ENCODE measurements at places on chromosomes 1 and 21.

- no peak overlapping the region for H3K4me3 ChIP-seq
- no peak overlapping the region for H3K27ac ChIP-seq
- no peaks in the 10 kb centered on the region for H3K27me3 ChIP-seq
These were observed 224.7 kb upstream of the GJB5 start for GRCh38 chr1:34529935-34530859.

DNA sequence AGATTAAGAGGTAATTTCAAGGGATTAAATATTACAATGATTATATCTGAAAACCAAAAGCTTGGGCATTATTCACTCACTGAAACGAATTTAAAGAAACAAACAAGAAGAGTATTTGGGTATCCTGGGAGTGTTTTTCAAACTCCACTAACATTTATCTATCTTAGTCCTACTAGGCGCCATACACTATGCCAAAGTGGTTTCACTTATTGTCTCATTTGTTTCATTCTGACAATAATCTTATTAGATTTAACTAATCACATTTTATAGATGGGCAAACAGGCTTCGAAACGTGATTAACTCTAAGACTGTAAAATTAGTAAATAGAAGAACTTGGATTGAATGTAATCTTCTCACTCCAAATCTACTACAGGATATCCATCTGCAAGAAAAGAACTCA lies 25.4 kb downstream of the ASH1L start:
- no peaks in the 10 kb centered on the region for H3K36me3 ChIP-seq
- no peaks in the 10 kb centered on the region for H3K27me3 ChIP-seq
- DNase-seq, result no peak
- H3K4me1 ChIP-seq, result peaks cover 45% of the 10 kb centered on the region
- no peak overlapping the region for H3K27ac ChIP-seq

- no peaks in the 10 kb centered on the region for H3K4me1 ChIP-seq
- no peaks in the 10 kb centered on the region for H3K36me3 ChIP-seq
- H3K4me3 ChIP-seq, result no peak overlapping the region
- no peak for DNase-seq
These were observed 425 bp downstream of the DDR2 start for GRCh38 chr1:162632698-162633080.

DNA sequence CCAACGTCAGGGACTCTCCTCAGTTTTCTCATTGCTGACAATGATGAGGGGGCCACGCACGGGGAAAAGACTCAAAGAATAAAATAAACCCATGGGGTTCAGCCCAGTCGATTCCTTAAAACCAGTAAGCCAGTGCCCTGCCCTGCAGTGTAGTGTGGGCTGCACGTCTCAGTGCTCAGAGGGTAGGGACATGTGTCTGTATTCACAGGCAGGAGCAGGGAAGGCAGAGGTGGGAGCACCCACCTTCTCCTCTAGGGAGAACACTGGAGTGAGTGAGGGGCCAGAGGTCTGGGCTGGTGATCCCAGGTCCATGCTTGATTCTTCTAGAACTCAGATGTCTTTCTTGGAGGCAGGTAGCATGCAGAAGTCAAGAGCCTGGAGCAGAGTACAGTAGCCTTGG lies 303.6 kb downstream of the MATN1 start:
- no peak overlapping the region for H3K27ac ChIP-seq
- H3K27me3 ChIP-seq, result no peaks in the 10 kb centered on the region
- no peaks in the 10 kb centered on the region for H3K4me1 ChIP-seq
- no peak overlapping the region for H3K4me3 ChIP-seq

DNA sequence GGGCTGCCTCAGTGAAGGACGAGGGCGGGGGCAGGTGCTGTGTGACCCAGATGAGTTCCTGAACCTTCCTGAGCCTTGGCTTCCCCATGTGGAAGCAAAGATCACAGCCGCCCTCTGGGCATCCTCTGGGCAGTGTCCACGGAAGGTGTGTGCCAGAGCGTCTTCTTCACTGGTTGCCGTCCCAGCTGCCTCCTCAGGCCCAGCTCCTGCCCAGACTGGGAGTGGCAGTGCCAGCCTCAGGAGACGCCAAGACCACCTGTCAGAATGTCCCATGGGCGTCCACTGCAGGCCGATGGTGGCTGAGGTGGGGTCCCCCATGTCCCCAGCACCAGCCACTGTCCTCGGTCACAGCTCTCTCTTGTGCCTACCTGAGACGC lies 10.2 kb downstream of the ARHGEF16 start:
- peaks cover 10% of the 10 kb centered on the region for H3K4me1 ChIP-seq
- no peaks in the 10 kb centered on the region for H3K27me3 ChIP-seq
- H3K36me3 ChIP-seq, result no peaks in the 10 kb centered on the region
- H3K4me3 ChIP-seq, result no peak overlapping the region
- peak; percentile 47 for DNase-seq
